ENCODE measurements at places on chromosomes 1 and 21. TPM values are rescaled to one million over a fixed set of nuclear protein-coding genes. Genes with fewer than 3 reads are reported as not detected.

The RRP15 gene
- polyA plus RNA-seq = 21.9 TPM

The TTC39A gene
- 12.3 TPM for polyA plus RNA-seq

The PTPN14 gene
- polyA plus RNA-seq = 35.0 TPM

The RNU1-4 gene
- not detected for polyA plus RNA-seq

The FOXO6 gene
- polyA plus RNA-seq = 2.4 TPM

The IRF6 gene
- polyA plus RNA-seq = 20.6 TPM

The SCCPDH gene
- polyA plus RNA-seq = 56.0 TPM

The DAB1 gene
- 7.2 TPM for polyA plus RNA-seq

The TTF2 gene
- 18.8 TPM for polyA plus RNA-seq

The PTGFR gene
- 0.19 TPM for polyA plus RNA-seq

The COL24A1 gene
- 2.3 TPM for polyA plus RNA-seq

The C1orf167 gene
- 0.09 TPM for polyA plus RNA-seq

The MCOLN2 gene
- 0.97 TPM for polyA plus RNA-seq

The TUT4 gene
- polyA plus RNA-seq = 107 TPM

The ELF3 gene
- polyA plus RNA-seq = 89.2 TPM

The AUNIP gene
- 3.0 TPM for polyA plus RNA-seq

The TIE1 gene
- polyA plus RNA-seq = 52.1 TPM

The ISG15 gene
- 16.5 TPM for polyA plus RNA-seq

The RGS4 gene
- 8.6 TPM for polyA plus RNA-seq

The VASH2 gene
- polyA plus RNA-seq = 19.2 TPM

The PTPRC gene
- polyA plus RNA-seq = 4.8 TPM

The FALEC gene
- polyA plus RNA-seq = 0.52 TPM

The OR6K3 gene
- polyA plus RNA-seq = 0.06 TPM

The NTMT2 gene
- polyA plus RNA-seq = 0.11 TPM

The LORICRIN gene
- polyA plus RNA-seq = 0.07 TPM

The ATF3 gene
- 10.1 TPM for polyA plus RNA-seq

The ANKRD13C gene
- polyA plus RNA-seq = 24.0 TPM

The ASPM gene
- 22.6 TPM for polyA plus RNA-seq

The RGS7 gene
- 4.4 TPM for polyA plus RNA-seq

The SPRR2E gene
- polyA plus RNA-seq = not detected

The LAD1 gene
- 30.0 TPM for polyA plus RNA-seq

The RAB3B gene
- polyA plus RNA-seq = 6.5 TPM

The CERS2 gene
- polyA plus RNA-seq = 318 TPM

The AMY1B gene
- 0.40 TPM for polyA plus RNA-seq

The AKNAD1 gene
- polyA plus RNA-seq = not detected

The CD34 gene
- polyA plus RNA-seq = 87.1 TPM

The SMPDL3B gene
- 12.1 TPM for polyA plus RNA-seq

The ITLN2 gene
- not detected for polyA plus RNA-seq

The LCE2C gene
- not detected for polyA plus RNA-seq

The FCRL2 gene
- not detected for polyA plus RNA-seq

The CELA2A gene
- polyA plus RNA-seq = not detected

The LAMB3 gene
- 1.1 TPM for polyA plus RNA-seq

Measured in renal pelvis (tissue), 12 donors.